ENCODE measurements at places on chromosomes 6 and 20. TPM values are rescaled to one million over a fixed set of nuclear protein-coding genes. Genes with fewer than 3 reads are reported as not detected.
A peak's percentile ranks its signal among the peaks of the same experiment; 100 is the strongest.

- no peak overlapping the region for H3K27ac ChIP-seq
- H3K27me3 ChIP-seq, result no peaks in the 10 kb centered on the region
- no peaks in the 10 kb centered on the region for H3K4me1 ChIP-seq
- H3K36me3 ChIP-seq, result no peaks in the 10 kb centered on the region
These were observed 558.7 kb downstream of the LMBRD1 start for GRCh38 chr6:69238067-69238466.

DNA sequence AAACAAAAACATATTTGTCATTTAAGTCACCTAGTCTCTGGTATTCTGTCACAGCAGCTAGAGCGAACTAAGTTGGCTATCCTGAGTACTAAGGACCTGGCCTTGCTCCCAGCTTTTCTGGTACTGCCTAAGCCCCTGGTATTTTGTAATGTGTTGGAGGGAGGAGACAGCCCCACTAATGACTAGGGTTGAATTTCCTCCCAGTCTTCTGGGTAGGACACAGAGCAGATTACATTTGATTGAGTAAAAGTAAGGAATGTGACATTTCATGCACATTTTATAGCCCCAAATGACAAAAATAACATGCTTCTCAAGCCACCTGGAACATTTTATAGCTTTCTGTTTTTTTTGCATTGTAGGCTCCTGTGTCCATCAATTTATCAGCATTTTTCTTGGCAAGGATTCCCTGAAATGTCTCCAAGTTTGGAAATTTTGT lies 47.9 kb upstream of the DDR1 start:
- no peak for DNase-seq
- no peaks in the 10 kb centered on the region for H3K27me3 ChIP-seq
- H3K36me3 ChIP-seq, result no peaks in the 10 kb centered on the region
- H3K4me3 ChIP-seq, result no peak overlapping the region

DNA sequence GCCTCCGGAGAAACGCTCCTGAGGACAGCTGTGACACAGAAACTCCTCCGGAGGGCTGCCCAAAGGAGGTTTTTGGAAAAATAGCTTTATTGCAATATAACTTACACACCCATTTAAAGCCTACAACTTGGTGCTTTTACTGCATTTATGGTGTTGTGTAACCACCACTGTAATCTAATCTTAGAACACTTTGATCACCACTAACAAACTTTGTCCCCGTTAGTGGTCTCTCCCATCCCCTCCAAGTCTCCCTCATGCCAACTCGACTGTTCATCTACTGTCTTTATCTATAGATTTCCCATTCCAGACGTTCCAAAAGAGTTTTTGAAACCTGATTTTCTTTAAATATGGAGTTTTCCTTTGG lies 62.8 kb downstream of the SYNJ2 start:
- no peak overlapping the region for H3K4me3 ChIP-seq
- peaks cover 52% of the 10 kb centered on the region for H3K4me1 ChIP-seq
- H3K36me3 ChIP-seq, result no peaks in the 10 kb centered on the region
- no peaks in the 10 kb centered on the region for H3K27me3 ChIP-seq
- DNase-seq, result no peak

DNA sequence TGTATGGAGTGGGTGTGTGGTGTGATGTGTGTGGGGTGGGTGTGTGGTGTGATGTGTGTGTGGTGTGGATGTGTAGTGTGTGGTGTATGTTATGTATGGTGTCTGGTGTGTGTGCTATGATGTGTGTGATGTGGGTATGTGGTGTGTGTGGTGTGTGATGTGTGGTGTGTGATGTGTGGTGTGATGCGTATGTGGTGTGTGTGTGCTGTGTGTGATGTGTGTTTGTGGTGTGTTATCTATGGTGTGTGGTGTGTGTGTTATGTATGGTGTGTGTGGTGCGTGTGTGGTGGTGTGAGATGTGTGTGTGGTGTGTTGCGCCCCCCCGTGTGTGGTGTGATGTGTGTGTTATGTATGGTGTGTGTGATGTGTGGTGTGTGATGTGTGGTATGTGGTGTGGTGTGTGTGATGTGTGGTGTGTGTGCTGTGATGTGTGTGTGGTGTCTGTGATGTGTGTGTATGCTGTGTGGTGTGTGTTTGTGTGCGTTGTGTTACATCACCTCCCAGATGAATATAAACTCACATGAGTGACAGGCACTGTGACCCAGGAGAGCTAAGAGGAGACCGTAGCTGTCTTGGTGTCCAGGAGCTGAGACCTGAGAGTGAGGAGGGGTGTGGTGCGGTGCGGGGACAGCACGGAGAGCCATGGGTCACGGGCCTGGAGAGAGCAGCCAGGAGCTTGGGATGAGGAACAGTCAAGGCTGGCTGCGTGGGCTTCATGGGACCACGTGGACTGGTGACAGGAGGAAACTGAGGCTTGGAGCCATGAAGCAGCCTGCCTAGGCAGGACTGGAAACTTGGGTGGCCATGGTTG lies 8.8 kb downstream of the DLGAP4 start:
- H3K27me3 ChIP-seq, result peaks cover 46% of the 10 kb centered on the region
- no peaks in the 10 kb centered on the region for H3K36me3 ChIP-seq
- DNase-seq, result peak; percentile 56

DNA sequence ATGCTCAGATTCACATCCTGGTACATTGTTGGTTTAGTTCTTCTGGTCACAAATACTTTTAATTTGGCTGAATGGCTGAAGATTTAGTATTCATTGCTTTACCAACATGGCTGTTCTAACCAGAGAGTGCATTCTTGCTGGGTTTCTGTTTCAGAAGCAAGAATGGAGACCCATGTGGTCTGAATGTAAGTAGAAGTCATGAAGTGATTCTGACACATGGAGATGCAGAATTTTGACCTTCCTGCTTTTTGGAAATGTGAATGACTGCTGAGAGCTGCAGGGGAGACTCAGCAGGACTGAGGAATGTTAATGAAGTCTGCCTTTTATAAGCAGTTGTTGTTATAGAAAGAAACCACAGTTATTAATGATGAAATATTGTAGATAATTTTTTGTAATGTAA lies 576.1 kb upstream of the MARCKS start:
- no peak overlapping the region for H3K27ac ChIP-seq
- no peak overlapping the region for H3K4me3 ChIP-seq
- H3K27me3 ChIP-seq, result no peaks in the 10 kb centered on the region
- DNase-seq, result no peak

- DNase-seq, result no peak
- H3K36me3 ChIP-seq, result peaks cover 11% of the 10 kb centered on the region
- no peaks in the 10 kb centered on the region for H3K4me1 ChIP-seq
These were observed 312.4 kb downstream of the UTRN start for GRCh38 chr6:144597511-144597910.

Gene ENPP5
- 2.2 TPM for total RNA-seq

- H3K4me3 ChIP-seq, result no peak overlapping the region
- no peak overlapping the region for H3K27ac ChIP-seq
- H3K27me3 ChIP-seq, result no peaks in the 10 kb centered on the region
- no peak for DNase-seq
These were observed 17.8 kb downstream of the GZF1 start for GRCh38 chr20:23379772-23380171.

DNA sequence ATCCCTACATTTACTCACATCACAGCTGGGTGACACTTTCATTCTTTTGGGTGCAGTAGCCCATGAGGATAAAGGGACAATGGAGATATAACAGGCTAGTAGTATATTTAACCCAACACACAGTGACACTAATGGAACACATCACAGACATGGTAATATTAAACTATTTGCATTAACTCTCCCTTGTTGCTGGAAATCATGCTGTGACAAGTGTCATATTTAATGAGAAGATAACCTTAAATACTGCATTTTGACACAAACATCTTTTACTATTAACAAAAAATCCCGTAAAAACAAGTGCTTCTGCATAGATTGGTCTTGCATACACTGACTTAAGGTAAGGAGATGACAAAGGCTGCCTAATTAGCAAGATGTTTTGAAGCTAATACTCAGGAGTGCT lies 45.5 kb downstream of the CNR1 start:
- H3K27ac ChIP-seq, result no peak overlapping the region
- no peak overlapping the region for H3K4me3 ChIP-seq
- no peaks in the 10 kb centered on the region for H3K36me3 ChIP-seq
- no peaks in the 10 kb centered on the region for H3K27me3 ChIP-seq
- DNase-seq, result no peak

GRCh38 chr6:106256201-106256968 lies 69.2 kb downstream of the ATG5 start:
- peaks cover 10% of the 10 kb centered on the region for H3K4me1 ChIP-seq
- no peak overlapping the region for H3K4me3 ChIP-seq
- no peaks in the 10 kb centered on the region for H3K36me3 ChIP-seq
- H3K27me3 ChIP-seq, result no peaks in the 10 kb centered on the region

DNA sequence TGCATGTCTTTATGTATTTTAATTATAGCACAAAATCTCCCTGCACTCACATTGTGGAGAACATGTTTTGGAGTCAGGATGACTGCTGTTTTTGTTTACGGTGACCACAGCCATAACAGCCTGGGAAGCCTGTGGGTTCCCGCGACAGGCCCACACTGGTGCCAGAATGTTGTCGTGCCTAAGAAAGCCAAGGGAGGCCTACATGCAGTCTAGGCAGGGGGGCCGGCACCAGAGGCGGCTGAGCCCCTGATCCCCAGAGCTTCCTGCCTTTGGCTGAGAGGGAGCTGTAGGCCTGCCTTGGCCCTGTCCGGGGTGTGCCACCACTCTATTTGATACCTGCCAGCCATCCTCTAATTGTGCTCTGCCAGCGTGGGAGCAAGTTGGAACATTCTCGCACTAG lies 46.7 kb downstream of the TBC1D7 start:
- no peak for DNase-seq
- H3K36me3 ChIP-seq, result peaks cover 22% of the 10 kb centered on the region
- no peak overlapping the region for H3K4me3 ChIP-seq
- no peaks in the 10 kb centered on the region for H3K4me1 ChIP-seq
- no peak overlapping the region for H3K27ac ChIP-seq

Gene COL12A1
- total RNA-seq, result 41.2 TPM

DNA sequence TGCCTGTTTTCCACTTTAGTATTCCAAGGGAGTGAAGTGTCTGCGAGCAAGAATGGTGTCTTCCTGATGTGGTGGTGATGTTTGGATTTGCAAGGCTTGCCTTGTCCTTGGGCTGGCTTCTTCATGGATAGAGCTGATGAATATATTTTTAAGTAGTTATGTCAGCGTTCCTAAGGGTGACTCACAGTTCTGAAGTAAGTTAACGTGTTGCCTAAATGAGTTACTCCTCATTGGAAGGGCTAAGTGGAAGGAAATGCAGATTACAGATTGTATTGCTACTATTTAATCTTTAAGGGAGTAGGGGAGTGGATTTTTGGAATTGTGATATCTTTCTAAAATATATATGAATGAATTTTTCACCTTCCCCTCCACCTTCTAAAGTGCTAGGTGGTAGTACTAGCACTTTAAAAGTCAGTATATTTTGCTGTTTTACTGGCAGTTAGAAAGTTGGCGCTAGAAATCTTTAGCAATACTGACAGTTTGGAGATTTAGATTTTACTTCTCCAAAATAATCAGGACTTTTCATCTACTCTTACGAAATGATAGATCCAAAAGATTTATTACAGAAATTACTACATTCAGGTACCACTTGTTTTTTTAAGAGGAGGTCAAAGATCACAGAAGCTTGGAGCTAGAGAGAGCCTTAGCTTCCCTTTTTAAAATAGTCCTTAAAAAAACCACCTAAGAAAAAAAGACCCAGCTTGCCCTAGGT lies 197.4 kb downstream of the JARID2 start:
- no peak overlapping the region for H3K4me3 ChIP-seq
- no peak overlapping the region for H3K27ac ChIP-seq

Gene ADGRF1
- total RNA-seq, result not detected

Gene IRAK1BP1
- total RNA-seq, result 5.0 TPM

GRCh38 chr6:48765352-48765961 lies 654.5 kb upstream of the PTCHD4 start:
- no peaks in the 10 kb centered on the region for H3K27me3 ChIP-seq
- peaks cover 3% of the 10 kb centered on the region for H3K4me1 ChIP-seq
- no peak overlapping the region for H3K27ac ChIP-seq
- no peak for DNase-seq
- H3K36me3 ChIP-seq, result no peaks in the 10 kb centered on the region

Gene PRND
- not detected for total RNA-seq

DNA sequence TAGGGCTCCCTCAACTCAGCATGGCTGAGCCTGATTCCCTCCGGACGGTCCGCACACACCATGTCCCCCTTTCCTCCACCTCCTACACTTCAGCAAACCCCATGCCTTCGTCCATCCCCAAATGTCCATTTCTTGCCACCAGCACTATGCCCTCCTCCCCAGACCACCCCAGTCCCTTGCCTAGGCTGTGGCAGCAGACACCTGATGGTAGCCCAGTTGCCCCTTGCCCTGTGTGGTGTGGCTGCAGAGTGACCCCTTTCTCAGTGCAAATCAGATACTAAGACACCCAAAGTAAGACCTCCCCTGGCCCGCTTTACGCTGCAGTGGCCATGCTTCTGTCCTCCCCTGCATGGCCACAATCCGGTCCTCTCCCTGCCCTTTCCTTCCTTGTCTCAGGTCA lies 34.1 kb upstream of the CD93 start:
- H3K27me3 ChIP-seq, result no peaks in the 10 kb centered on the region
- H3K36me3 ChIP-seq, result no peaks in the 10 kb centered on the region
- peaks cover 65% of the 10 kb centered on the region for H3K4me1 ChIP-seq
- DNase-seq, result peak; percentile 51
- H3K27ac ChIP-seq, result peak overlapping the region; percentile 51

- H3K27me3 ChIP-seq, result no peaks in the 10 kb centered on the region
- no peaks in the 10 kb centered on the region for H3K36me3 ChIP-seq
- H3K4me1 ChIP-seq, result no peaks in the 10 kb centered on the region
These were observed 68.6 kb downstream of the ZDHHC14 start for GRCh38 chr6:157449610-157450009.

GRCh38 chr6:126107475-126108166 lies 121.3 kb downstream of the TRMT11 start:
- H3K4me3 ChIP-seq, result no peak overlapping the region
- DNase-seq, result no peak
- H3K27me3 ChIP-seq, result no peaks in the 10 kb centered on the region
- H3K4me1 ChIP-seq, result no peaks in the 10 kb centered on the region

Gene OR2H2
- not detected for total RNA-seq

DNA sequence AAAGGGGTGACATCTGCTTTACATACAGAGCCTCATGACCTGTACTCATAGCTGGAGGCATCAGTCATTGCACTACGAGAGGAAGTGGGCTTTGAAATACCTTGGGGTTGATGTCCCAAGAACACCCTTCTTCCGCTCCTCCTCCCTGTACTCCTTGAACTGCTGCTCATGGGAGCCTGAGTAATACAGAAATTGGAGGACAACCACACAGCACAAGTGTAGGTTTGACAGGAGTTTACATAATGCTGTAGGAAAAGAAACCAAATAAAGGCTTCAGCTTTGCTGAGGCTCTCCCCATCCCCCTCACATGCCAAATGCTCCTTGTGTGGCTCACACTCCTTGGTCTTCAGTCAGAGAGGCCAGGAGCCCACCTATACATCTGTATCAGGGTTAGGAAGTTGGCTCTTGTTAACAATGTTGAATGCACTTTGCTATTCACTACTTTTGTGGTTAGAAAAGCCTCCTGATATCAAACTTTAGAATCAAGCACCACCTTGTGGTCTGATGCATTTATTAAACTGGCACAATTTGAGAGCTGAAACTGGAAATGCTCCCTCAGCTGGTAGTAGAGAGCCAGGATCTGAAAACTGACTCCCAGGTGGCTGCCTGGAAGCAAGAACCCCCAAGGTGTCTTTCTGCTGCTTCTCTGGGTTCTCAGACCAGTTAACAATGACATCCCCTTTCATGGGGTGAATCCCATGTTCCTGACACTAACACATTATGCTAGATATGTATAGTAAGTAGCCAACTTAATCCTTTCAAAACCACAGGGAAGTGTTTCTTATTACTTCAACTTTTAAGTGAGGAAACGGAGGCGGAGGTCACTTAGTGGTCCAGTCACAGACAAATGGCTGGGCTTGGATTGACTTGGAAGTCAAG lies 56.2 kb upstream of the EDN1 start:
- H3K36me3 ChIP-seq, result no peaks in the 10 kb centered on the region
- H3K27me3 ChIP-seq, result no peaks in the 10 kb centered on the region
- DNase-seq, result no peak
- H3K4me1 ChIP-seq, result peaks cover 12% of the 10 kb centered on the region
- no peak overlapping the region for H3K4me3 ChIP-seq
- H3K27ac ChIP-seq, result no peak overlapping the region
